ENCODE measurements at places on chromosomes 3 and 15.

GRCh38 chr3:117531078-117531767 lies 821.6 kb downstream of the TUSC7 start:
- no peak for DNase-seq

- no peak for DNase-seq
Observed at GRCh38 chr15:72021604-72022003, 96.3 kb downstream of the MYO9A start.

DNA sequence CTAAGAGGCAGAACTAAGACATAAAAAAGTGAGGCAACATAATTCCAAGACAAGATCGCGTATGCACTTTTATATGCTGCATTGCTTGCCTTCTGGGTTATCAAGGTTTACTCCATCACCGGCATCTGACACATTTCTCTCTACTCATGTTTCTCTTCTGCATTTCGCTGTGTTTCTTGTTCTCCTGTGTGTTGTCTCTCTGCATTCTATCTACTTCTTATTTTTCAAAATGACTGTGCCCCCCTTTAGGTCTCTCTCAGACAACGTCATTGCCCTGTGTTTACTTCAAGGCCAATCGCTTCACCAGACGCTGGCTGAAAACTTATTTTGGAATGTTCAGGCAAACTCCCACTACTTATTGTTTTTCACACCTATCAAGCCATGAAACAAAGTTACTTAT lies 280.4 kb downstream of the KCNH8 start:
- DNase-seq: no peak

DNA sequence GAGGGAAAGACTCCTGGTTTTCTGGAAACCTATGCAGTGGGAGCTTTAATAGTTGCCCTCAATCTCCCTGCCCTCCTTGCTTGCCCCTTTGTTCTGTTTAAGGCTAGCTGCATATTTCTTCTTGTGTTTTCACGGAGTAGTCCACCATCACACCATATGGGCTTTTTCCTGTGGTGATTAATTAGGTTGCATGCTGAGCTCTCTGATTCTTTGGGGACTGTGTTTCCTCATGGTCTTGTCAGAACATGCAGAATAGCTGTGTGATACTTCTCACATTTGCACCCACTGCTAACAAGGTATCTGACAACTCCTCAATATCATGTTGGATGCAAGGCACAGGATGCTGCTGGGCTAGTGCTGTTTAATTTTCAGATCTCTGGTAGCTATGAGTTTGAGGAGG lies 139.6 kb downstream of the PTPRG start:
- no peak for DNase-seq

GRCh38 chr3:136142592-136142991 lies 53.5 kb downstream of the MSL2 start:
- DNase-seq: no peak

GRCh38 chr3:110474397-110474796 lies 597.2 kb upstream of the NECTIN3 start:
- no peak for DNase-seq

DNA sequence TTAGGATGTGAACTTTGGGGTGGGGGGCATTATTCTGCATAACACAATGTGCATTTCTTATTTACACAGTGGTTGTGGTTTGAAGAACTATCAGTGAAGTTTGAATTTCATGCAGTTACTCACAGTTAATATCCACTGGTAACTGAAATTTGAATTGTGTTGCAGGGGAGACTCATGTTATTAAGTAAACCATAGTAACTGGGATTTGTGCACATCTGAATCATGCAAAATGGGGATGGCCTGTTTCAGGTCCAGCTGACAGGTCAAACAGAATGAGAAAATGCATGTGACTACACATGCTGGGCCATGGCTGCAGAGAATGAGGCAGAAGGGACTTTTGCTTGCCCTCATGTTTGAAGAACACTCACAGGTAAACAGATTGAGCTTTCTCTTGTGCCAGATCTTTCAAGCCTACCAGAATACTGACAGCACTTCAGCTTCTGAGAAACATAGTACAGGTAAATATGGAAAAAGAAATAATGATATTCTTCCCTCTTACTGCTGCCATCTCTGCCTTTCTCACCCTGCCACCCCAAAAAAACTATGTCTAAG lies 115.0 kb downstream of the POLQ start:
- no peak for DNase-seq

All from amygdala (tissue), 56 donors.